ENCODE measurements at places on chromosomes 5 and 9. TPM values are rescaled to one million over a fixed set of nuclear protein-coding genes. Genes with fewer than 3 reads are reported as not detected.

The ACTBL2 gene
- not detected for polyA plus RNA-seq

The ODF2 gene
- polyA plus RNA-seq = 32.8 TPM

DNA sequence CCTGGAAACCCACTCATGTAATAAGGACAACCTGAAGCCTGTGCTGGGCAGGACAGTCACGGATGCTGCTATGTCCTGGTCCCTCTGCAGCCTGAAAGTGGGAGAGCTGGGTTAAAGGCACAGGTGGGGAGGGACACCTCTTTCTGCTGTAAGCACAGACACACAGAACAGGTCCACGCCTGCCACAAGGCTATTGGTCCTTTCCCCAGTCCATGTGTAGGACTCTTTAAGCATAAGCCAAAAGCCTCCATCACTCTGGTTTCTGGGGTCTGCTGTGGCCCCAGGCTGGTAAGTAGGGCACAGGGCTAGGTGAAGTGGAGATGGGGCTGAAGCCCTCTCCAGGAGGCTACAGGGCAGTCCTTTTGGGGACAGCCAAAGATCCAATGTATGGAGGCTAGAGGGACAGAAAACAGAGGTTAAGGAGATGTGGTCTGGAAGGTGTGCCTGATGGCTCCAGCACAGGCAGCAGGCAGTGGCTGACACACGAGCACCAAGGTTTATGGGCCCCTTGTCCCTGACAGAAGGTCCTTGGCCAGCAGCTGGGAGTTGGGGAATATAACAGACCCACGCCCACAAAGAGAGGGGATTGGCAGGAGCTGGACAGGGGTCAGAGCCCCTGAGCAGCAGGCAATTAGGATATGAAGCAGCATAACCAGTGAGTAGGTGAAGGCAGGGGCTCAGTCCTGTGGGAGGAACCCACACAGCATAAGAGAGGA is 203.6 kb upstream of the MVB12B start:
- no peak for DNase-seq

GRCh38 chr5:180646963-180647305 is 2.5 kb downstream of the FLT4 start:
- DNase-seq = no peak

DNA sequence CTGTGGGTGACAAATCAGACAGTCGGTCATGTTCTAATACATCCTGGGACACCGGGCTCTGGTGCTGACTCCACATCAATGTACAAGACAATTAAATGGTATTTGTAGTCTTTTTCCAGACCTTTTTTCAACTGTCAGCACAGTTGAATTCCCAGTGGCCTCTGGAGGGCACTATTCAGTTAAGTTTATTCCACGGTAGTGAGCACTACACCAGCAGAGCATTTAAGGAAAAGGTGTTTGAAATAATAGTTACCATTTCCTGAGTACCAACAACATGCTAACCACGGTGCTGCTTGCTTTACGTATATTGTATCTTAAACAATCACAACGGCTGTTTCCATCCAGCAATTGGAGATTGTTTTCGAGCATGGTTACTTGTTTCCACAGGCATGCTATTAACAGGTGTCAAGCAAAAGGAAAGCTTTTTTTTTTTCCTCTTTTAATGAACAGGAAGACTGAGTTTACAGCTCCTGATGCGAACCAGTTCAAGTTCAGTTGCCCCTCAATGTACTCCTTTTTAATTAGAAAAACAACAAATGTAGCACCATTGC is 186.7 kb downstream of the PDZD2 start:
- peak; percentile 54 for DNase-seq

The LMX1B gene
- not detected for polyA plus RNA-seq

GRCh38 chr9:138023394-138024124 is 146.0 kb downstream of the CACNA1B start:
- no peak for DNase-seq

GRCh38 chr5:172905346-172906140 is 53.7 kb upstream of the RPL26L1 start:
- DNase-seq = no peak

The SIT1 gene
- 91.6 TPM for polyA plus RNA-seq

The PELO gene
- 2.2 TPM for polyA plus RNA-seq

GRCh38 chr9:73715591-73715990 is 563.9 kb downstream of the ANXA1 start:
- no peak for DNase-seq

DNA sequence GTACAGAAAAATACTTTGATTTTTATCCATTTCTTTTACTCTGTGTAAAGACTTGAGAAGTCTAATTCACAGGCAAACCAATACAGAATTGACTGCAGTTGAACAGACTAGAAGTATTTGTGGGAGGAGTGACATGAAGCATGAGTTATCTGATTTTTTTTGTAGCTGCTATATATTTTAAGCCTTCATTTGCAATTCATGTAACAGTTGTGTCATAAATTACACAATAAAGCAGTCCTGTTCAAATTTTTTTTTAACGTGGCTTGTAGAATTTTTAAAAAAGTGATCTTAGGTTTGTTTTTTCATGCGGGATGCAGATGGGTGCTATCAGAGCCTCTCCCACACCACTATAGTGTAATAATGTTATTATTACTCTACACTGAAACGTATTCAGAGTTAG is 2.9 kb upstream of the MAML1 start:
- DNase-seq = no peak

DNA sequence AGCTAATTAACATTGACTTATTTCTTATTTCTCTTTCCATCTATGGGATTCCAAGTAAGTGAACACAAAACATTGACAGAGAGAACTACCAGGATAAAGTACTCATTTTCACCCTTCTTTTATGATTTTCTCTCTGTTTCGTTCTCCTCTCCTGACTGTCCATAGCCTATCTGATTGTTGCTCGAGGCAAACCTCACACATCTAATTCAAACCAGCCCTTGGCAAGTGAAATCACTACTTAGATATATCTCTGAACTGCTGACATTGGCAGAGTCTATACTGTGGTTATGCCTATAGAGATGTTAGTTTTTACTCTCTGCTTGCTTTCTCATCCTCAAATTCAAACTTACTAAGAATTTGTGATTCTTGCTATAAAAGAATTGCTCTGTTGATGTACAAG is 248.8 kb downstream of the ISL1 start:
- DNase-seq = no peak

GRCh38 chr5:124121198-124121597 is 609.2 kb downstream of the CSNK1G3 start:
- DNase-seq = no peak

The OGN gene
- 0.11 TPM for polyA plus RNA-seq

Data from naive thymus-derived CD8-positive, alpha-beta T cell (primary cell).